Activated CD4-positive, alpha-beta memory T cell treated with anti-CD3 and anti-CD28 coated beads for 36 hours (primary cell): ENCODE measurements at places on chromosomes 11 and 22.
A peak's percentile ranks its signal among the peaks of the same experiment; 100 is the strongest.

GRCh38 chr11:63563201-63564055 is at the start of gene PLAAT2:
Gene PLAAT2, minus strand, starts transcription at chr11:63563379. Its CDS starts 55 bp downstream, at chr11:63563324.
- no peak for DNase-seq

- DNase-seq: no peak
Observed at GRCh38 chr22:50072167-50072555, 13.1 kb downstream of the MLC1 start.

DNA sequence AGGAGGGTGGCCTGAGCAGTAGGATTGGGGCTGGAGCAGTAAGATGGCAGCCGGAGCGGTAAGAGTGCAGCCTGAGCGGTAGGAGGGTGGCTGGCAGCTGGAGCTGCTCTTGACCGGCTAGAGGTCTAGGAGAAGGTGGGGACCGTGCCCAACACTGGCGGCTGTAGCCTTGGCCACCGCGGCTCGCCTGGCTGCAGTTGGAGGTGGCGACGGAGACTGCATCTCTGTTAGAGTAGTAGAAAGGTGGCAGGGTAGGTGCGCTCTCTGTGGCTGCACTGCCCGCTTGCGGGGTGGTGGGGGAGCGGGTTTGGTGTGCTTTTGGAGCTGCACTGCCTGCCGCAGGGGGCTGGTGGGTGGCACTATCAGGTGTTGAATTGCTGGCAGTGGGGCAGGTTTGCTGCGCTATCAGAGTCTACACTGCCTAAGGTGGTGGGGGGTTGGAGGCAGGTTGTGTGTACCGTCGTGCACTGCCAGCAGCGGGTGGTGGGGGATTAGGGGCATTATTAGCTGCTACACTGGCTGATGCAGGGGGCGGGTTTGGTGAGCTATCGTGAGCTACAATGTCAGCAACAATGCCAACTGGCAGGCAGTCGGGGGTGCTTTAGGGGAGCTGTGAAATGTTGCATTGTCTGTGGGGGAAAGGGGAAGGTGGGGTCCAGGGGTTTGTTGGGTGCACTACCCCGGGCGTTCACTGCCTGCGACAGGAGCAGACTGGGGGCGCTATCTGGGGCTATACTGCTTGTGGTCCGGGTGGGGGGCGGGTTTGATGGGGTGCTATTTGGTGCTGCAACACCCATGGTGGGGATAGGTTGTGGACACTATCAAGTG is 4461.3 kb upstream of the OR11H1 start:
- DNase-seq: no peak

GRCh38 chr11:83061883-83062282 is 9.8 kb downstream of the RAB30 start:
- no peak for DNase-seq

- no peak for DNase-seq
Observed at GRCh38 chr11:119572481-119573424, 149.8 kb upstream of the THY1 start.

DNA sequence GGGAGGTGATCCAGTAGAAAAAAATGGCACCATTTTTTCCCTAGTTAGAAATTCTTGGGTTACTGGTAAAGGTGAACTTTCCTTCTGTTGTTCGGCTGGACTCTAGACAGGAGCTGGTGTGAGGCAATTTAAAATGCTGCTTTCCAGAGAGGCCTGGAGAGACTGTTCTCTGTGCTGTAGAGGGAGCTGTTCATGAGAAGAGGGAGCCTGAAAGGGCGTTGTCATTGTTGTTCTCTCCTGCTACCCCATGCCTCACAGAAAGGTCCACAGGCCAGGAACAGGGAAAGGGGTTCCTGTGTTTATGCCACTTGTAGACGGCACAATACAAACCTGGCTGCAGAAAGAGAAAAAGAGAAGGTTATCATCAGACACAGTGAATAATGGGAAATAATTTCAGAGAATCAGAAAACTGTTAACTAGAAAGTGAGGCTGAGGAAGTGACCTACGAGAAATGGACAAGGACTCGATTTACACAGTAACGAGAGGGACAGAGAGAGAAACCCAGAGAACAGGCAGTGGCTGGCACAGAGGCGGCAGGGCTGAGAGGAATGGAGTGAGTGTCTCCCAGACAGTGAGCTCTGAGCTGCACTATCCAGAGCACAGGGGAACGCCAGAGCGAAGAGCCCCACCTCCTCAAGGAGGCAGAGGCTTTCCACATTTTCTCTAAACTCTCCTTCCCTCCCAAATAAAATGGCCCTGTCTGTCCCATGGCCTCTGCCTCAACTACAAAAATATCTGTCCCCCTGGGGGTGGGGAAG is 109.2 kb downstream of the RRM1 start:
- DNase-seq: no peak

DNA sequence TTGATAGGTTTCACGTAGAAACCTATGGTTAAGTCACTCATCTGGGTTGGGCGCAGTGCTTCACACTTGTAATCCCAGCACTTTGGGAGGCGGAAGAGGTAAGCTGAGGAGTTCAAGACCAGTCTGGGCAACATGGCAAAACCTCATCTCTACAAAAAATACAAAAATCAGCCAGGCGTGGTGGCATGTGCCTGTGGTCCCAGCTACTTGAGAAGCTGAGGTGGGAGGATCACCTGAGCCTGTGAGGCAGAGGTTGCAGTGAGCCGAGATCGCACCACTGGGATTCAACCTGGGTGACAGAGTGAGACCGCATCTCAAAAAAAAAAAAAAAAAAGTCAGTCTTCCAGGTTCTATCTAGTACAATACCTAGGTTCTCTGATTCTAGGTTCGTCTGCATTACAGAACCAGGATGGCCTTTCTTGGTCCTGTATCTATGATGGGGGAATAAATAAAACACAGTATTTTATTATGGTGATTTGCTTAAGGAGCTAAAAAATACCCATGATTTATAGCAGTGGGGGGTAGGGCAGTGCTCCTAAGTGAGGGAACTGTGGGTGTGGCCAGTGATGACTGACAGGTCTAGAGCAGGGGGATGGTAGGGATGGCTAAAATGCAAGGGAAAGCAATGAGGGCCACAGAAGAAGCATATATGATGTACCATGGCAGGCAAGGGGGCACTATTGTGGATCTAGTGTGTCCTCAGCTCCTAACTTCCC is 65.5 kb upstream of the NUP160 start:
- DNase-seq: no peak

GRCh38 chr11:102589047-102589459 is 36.1 kb downstream of the MMP20 start:
- DNase-seq: peak; percentile 77
